Right atrium auricular region (tissue), 2 donors: ENCODE measurements at places on chromosomes 3 and 15.

DNA sequence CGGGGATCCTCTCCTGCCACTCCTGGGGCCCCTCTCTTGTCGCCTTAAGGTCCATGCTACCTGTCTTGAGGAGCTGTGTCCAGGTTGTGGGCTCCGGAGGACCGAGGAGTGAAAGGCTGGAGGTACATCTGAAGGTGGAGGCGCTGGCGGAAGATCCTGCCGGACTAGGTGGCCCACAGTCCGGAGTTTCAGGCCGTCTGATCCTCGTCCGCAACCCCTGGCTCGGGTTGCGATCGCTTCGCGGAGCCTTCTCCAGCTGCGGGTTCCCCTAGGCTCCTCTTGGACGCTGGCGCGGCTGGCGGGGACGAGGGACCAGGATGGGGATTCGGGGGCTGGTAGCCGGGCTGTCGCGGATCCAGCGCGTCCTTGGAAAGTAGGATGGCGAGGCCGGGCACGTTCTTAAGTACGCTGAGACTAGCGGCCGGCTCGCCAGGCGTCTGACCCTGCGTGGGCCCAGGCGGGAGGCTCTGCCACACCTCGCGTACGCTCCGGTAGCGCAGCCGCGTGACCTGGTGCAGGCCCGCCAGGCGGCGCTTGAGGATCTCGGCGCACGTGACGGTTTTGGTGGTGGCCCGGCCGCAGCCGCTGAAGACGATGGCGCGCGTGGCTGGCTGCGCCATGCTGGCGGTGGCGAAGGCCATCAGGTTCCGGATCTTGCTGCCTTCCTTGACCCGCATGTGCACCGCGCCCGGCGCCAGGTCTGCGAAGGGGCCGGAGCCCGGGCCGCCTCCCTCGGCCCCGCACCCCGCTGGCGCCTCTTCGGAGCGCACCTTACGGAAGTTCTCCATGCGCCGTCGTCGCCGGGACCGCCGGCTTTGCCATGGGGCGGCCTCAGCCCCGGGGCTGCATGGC is 550 bp downstream of the RPP25 start:
- peak; percentile 88 for DNase-seq

DNA sequence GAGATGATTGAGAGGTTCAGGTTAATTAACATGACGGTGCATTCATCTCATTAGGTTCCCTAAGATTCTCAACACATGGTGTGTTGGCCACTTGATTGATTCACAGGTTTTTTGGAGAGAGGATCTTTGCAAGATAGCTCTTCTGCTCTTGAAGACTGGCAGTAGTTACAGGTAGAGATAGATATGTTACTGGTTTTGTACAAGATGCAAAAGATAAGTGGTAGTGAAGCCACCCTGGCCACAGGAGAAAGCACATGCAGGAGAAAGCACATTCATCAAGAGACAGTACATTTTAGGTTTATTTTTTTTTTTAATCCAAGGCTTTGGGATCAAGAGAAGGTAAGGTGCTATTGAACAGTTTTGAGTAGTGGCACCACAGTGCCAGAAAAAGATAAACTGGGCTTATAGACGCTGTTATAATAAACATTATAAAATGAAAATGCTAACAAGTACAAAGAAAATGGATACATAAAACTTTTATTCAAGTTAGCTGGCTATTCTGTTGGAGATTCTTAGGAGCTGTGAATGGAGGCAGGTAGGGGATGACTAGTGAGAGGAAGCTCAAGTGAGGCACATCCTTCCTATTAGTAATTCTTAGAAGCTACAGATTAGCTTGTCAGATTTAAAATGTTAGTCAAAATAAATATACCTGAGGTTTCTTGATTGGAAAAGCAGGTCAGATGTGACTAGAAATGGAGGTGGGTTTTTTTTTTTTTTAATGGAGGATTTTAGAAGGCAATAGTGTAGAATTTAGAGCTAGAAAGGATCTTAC is 10.8 kb downstream of the SELENOT start:
- no peak for DNase-seq

DNA sequence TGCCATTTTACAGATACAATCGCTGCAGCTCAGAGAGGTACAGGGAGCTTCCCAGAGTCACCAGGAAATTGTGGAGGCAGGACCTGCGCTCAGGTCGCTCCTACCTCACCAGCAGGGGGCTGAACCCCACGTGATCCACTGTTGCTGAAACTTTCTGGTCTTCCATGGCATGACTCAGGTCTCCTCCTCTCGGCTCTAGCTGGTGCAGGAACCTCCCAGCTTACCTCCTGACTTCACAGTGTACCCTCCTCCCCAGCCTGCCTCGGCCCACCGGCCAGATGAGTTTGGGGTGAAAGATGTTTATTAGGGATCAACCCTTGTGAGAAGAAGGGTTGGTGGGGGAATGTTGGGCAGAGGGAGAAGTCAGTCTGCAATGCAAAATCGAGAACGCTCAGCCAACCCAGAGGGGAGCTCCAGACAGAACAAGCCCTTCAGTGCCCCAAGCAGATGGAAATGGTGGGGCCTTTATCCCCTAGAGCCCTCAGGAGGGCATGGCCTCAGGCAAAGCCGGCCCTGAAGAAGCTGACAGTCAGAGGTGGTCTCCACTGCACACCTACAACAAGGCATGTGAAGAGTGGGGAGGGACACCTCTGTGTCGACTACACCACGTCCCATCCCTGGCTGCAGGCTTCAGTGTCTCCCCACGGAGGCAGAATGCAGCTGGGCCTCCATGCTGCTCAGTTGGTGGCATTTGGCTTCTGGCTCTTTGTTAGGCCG is 118.6 kb upstream of the PRR20G start:
- no peak for DNase-seq

- no peak for DNase-seq
These were observed at the start of the genes CHDH and IL17RB for GRCh38 chr3:53846134-53846850. Gene CHDH, minus strand, starts transcription at chr3:53846419. Its CDS starts 22,411 bp downstream, at chr3:53824008. Gene IL17RB, plus strand, starts transcription at chr3:53846568. Its CDS starts 21 bp downstream, at chr3:53846589.

DNA sequence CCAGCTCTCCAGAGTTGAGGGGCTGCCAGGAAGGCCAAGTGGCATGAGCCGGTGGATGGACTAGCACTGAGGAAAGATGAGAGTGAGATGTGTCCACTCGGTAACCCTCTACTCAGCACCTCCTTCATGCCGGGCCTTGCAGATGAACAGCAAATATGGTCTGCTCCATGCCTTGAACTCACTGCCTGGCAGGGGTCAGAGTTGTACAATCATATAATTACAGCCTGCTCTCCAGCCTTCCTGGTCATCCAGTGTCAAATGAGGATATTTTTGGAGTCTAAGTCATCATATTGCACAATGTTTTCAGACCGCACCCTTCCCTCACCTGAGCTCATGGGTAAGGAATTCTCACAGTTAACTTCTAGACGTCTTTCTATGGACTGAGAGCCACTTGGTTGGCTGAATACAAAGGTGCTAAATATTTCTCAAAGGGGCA is 4.9 kb downstream of the MGLL start:
- no peak for DNase-seq

GRCh38 chr15:59434481-59434880 is 3.5 kb upstream of the FAM81A start:
- DNase-seq = no peak

- DNase-seq = no peak
These were observed 53.7 kb upstream of the TLE3 start for GRCh38 chr15:70151462-70151861.

- no peak for DNase-seq
These were observed 299.2 kb downstream of the ZPLD1 start for GRCh38 chr3:102733791-102734563.

- DNase-seq = no peak
These were observed 216.7 kb downstream of the PTPRG start for GRCh38 chr3:61778095-61778494.

GRCh38 chr15:26087881-26088280 is 224.8 kb upstream of the ATP10A start:
- no peak for DNase-seq

- no peak for DNase-seq
These were observed 27.1 kb downstream of the EIF2AK4 start for GRCh38 chr15:39961051-39961450.

DNA sequence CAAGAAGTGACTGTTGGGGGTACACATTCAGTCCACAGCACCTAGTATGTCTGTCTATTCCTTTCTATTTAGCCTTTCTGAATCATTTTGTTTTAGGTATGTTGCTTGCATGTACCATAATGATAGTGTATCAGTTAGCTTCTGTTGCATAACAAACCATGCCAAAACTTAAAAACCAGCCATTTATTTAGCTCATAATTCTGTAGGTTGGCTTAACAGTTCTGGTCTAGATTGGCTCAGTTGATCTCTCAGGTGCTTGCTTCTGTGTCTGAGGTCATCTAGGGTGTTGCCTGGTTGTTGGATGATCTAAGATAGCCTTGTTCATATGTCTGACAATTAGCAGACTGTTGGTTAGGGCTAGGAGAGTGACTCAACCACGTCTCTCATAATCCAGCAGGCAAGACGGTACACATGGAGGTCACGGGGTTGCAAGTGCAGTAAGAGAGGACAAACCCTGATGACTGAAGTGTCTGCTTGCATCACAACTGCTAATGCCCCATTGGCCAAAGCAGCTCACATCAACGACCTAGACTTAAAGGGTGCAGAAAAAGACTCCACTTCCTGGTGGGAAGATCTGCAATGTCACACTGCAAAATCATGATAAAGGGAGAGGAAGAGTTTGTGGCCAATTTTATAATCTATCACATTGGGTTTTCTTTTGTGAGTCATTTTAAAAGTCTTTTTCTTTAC is 6.8 kb upstream of the PDCD6IP start:
- DNase-seq = no peak

GRCh38 chr15:53527996-53528395 is 231.5 kb downstream of the WDR72 start:
- no peak for DNase-seq

DNA sequence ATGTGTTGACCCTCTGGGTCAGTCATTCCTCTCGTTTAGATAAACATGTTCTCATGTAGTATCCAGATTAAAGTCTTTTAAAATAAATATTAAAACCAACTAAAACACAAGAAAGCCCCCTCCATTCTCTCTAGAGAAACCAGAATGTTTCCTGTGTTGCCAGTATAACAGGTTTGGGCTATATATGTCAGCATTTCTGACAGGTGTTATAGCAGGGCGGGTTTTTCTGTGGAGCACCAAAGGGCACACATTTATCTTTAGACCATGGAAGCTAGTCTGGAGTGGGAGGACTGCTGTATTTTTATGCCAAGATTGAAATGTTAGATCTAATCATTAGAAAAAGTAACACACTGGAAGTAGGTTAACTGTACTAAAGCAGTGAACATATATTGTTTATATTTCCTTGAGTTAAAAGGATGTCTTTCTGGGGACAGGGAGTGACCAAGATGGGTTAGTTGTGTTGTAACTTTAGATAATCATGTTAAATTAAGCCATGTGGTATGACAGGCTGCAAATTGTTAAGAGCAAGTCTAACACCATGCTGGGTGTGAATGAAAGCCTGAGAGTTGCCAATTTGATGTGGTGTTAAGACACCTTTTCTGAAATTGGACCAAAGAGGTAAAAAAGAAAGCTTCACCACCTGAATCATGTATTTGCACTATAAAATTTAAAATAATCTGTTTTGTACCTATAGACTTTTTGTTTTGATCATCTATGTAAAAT is 15.6 kb downstream of the KCTD6 start:
- DNase-seq = peak; percentile 0

DNA sequence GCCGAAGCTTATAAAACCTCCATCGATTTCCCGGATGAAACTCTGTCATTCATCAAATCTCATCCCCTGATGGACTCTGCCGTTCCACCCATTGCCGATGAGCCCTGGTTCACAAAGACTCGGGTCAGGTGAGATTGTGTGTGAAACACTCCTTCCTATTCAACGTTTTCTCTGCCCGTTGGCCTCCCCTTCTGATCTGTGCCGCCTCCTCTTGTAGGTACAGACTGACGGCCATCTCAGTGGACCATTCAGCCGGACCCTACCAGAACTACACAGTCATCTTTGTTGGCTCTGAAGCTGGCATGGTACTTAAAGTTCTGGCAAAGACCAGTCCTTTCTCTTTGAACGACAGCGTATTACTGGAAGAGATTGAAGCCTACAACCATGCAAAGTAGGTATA is 47.4 kb downstream of the SEMA6D start:
- no peak for DNase-seq

- no peak for DNase-seq
These were observed 31.6 kb upstream of the GABRG3 start for GRCh38 chr15:26939398-26939797.

DNA sequence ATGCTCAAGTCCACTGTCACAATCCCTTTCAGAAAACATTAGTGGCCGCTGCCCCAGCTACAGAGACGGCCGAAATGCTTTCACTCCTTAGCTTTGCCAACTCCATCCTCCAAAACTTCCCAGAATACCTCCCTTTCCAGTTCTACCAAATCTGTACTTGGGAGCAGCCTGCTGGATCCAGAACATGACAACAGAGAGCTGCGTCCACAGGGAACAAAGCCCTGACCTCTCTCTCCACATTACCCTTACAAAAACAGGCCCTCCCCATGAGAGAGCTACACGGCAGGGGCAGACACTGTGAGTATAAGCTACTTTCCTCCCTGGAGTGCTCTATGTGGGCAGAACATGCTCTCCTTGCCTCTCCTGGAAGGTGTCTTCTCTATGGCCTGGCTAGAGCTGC is 6.3 kb downstream of the RBM15B start:
- no peak for DNase-seq

GRCh38 chr15:40928821-40929659 is at the start of gene DLL4:
Gene DLL4, plus strand, starts transcription at chr15:40929340. Its CDS starts 329 bp downstream, at chr15:40929669.
- peak; percentile 67 for DNase-seq

DNA sequence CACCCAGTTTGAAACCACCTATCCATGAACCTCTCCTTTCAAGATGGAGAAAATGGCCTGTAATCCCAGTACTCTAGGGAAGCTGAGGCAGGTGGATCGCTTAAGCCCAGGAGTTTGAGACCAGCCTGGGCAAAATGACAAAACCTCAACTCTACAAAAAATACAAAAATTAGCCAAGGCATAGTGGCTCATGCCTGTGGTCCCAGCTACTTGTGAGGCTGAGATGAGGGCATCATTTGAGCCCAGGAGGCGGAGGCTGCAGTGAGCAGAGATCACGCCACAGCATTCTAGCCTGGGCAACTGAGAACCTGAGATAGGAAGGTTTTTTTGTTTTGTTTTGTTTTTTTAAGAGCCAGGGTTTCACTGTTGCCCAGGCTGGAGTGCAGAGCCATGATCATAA is 5.4 kb downstream of the TKT start:
- no peak for DNase-seq

DNA sequence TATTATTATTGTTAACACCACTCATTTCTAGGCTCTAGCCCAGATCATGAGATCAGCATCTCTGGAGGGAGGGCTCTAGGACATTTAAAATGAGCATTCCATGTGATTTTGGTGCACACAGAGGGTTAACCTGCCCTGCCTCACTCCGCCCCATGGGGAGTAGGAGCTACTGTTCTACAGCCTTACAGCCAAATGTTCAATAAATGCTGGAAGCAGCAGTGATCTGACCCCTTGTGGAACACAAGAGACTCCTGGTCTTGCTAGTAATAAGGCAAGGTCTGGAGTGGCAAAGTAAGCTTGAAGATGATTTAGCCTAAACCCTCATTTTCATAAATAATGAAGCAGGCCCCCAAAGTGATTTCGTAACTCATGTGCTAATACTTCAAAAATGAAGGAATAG is 166.4 kb upstream of the EOMES start:
- DNase-seq = no peak
